ENCODE measurements at places on chromosomes 3 and 15. TPM values are rescaled to one million over a fixed set of nuclear protein-coding genes. Genes with fewer than 3 reads are reported as not detected.

Gene IQCH
- 1.8 TPM for total RNA-seq

Gene GPR149
- total RNA-seq, result not detected

Gene NTRK3
- total RNA-seq, result 2.0 TPM

Gene VEPH1
- 25.2 TPM for total RNA-seq

Gene ZKSCAN7
- 4.4 TPM for total RNA-seq

Gene CPN2
- not detected for total RNA-seq

Gene GOLGA6L7
- total RNA-seq, result not detected

Gene MLH1
- total RNA-seq, result 20.1 TPM

Gene GOLGA6L4
- total RNA-seq, result 0.31 TPM

Data from cardiac ventricle fibroblast (primary cell).